ENCODE measurements at places on chromosomes 16 and 17.

DNA sequence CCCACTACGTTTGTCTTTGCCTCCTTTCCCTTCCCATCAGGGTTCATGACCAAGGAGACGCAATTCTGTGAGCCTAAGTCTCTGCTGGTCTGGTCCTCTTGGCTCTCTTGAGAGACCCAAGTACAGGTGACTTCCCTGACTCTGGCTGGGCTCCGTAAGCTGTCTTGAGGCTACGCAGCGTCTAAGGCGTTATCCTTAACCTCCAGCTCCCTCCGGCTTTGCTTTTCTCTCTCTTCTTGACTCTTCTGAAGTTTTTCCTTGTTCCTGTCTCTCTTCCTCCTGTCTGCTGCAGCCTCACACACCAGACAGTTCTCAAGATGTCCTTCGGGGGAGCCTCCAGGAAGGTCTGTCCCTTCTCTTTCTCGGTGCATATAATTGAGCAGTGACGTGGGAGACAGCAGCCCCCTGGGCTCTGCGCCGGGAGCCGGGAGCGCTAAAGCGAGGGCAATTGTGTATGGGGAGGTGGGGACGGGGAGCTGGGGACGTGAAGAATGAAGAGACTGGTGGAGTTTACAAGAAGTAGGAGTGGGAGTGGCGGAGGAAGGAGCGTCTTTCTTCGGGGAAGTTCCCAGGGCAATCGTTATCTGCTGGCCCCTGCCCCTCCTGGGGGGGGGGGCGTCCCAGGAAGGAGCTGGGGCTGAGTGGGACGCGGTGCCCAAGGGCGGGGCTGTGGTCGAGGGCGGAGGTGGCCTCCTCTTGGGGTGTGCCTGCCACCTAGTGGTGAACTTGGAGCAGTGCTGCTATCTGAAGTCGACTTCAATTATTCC is 6.9 kb upstream of the PIRT start:
- peak; percentile 85 for DNase-seq

DNA sequence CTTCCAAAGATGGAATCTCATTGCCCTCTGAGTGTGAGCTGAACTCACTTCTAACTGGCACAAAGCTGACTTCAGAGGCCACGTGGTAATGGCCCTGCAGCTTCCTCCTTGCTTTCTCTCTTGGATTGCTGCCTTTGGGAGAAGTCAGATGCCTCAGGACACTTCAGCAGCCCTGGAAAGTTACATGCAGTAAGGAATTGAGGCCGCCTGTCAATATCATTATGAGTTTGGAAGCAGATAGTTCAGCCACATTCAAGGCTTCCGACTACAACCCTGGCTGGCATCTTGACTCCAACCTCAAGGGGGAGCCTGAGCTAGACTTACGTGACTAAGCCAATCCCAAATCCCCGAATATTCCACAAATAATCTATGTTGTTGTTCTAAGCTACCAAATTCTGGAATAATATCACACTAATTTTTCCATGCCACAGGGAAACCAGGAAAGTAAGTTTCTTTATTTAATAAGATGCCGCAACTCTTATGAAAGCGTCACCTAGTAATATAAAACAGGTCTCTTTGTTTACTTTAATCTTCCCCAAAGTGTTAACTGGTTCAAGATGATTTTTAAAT is 13.6 kb downstream of the CEP20 start:
- DNase-seq, result peak; percentile 55

DNA sequence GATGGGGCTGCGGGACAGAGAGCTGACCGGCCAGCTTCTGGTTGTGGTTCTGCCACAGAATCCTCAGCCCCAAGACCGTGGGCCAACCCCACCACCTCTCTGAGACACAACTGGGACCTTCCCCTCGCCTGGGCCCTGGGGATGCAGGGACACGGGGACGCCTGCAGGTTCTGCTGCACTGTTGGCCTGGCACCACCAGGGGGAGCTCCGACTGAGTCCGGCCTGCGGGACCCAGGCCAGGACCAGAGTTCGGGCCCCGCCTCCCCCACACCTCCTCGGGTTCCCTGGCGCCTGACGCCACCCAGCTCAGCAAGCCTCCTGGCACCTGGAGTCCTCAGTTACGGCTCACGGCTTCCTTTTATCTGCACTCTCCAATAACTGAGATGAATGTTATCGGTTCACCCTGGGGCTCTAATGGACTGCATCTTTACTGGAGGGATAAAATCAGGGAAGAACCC is 27.3 kb downstream of the TBC1D16 start:
- peak; percentile 85 for DNase-seq

DNA sequence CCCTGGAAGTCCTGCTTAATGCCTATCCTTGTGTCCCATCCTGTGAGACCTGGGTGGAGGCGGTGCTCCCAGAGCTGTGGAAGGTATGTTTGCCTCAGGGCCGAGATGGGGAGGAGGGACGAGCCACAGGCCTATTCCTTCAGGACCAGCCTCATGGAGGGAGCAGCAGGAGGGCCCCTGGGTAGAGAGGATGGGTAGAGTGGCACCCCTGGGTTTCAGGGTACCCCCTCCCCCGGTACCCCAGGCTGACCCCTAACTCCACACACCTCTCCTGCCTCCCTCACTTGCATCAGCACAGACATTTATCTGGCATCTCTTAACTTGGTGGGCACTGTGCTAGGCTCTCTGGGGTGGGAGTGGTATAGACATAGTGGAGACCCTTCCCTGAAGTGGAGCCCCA is 7.1 kb downstream of the ASB16 start:
- no peak for DNase-seq

GRCh38 chr16:52817696-52818095 is 235.0 kb downstream of the CHD9NB start:
- DNase-seq, result no peak

Measured in right forelimb (tissue), 1 donor.